ENCODE measurements at places on chromosomes 4 and X.

GRCh38 chrX:25941087-25941486 lies 197.1 kb upstream of the MAGEB18 start:
- no peak for DNase-seq

GRCh38 chr4:42267724-42268123 lies 115.3 kb upstream of the BEND4 start:
- no peak for DNase-seq

DNA sequence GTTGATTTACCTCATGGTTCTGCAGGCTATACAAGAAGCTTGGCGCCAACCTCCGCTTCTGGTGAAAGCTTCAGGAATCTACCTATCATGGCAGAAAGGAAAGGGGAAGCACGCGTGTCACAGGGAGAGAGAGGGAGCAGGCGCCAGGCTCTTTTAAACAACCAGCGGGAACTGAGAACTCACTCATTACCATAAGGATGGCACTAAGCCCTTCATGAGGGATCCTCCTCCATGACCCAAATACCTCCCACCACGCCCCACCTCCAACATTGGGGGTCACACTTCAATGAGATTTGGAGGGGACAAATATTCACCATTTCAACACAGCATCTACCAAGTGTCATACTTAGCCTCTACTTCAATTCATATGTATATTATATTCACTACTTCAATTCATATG lies 18.8 kb upstream of the TBC1D8B start:
- no peak for DNase-seq

DNA sequence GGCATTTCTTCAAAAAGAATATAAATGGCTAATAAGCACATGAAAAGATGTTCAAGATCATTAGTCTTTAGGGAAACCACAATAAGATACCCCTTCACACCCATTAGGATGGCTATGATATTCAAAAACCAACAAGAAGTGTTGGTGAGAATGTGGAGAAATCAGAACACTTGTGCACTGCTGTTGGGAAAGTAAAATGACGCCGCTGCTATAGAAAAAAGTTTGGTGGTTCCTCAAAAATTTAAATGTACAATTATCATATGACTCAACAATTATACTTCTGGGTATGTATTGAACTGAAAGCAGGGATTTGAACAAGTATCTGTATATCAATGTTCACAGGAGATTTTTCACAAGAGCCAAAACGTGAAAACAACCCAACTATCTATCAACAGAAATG lies 29.4 kb upstream of the NEUROG2 start:
- no peak for DNase-seq

DNA sequence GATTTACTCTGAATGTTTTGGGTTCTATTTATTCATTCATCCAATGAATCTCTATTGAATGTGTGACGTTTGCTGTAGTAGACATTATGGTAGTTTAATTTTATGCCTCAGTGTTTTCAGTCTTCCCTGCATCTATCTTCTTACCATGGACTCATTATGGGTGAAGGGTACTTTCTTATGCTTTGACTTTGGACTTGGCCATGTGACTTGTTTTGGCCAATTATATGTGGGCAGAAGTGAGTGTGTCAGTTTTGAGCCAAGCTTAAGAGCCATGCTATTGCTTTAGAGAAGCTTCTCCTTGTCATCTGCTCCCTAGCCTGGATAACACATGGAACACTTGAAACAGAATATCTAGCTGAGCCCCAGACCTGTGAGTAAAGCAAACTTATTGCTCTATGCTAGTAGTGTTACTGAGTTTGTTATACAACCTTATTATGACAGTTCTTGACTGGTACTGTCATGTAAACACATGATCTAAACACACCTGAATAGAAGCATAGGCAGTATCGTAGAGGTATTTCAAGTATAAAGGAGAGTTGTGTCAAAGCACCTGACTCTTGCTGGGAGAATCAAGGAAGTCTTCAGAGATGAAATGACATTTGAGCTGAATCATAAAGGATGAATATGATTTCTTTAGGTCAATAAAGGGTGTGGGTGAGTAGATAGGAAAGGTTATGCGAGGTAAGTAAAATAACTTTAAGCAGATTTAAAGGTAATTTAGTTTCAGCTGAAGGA lies 128.4 kb downstream of the NAA11 start:
- no peak for DNase-seq

- no peak for DNase-seq
Observed at GRCh38 chr4:154741131-154741665, 2.6 kb upstream of the LRAT start.

DNA sequence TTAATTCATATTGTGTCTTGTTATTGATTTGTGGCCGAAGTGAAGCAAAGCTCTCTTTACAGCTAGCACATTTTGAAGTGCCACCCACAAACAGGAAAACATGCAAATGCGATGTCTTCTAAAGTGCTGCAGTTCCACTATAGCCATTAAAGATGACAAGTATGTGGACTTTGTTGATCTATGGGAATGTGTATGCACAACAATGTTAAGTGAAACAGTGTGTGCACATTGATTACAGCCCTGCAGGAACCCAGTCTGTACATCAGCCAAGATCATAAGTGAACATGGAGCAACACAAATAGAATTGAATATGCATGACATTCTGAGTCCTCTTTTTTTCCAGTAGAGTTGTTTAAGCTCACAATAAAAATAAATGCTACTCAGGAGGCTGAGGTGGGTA lies 43.0 kb downstream of the TFDP3 start:
- DNase-seq, result no peak

All from C1 segment of cervical spinal cord (tissue), 14 donors.